DMS153 (cell line): ENCODE measurements at places on chromosomes 3 and 15.

DNA sequence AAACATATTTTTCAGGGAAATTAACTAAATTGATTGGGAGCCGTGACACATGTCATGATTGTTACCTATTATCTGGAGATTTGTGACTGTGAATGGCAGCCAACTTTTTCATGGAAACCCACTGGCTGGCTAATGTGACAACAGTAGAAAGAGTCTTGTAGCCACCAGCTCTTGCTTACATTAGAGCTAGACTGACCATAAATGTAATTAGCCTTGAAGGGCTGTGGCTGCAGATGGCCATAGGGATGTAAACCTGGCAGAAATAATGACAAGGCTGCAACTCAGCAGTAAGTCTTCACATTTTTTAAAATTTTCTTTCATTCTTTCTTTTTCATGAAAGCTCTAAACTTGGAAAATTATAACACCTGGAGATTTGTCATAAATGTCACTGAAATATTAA lies 168.2 kb upstream of the ROBO2 start:
- no peak for DNase-seq

- peak; percentile 87 for DNase-seq
Measured at GRCh38 chr3:190384309-190384756, 3.6 kb upstream of the CLDN16 start.

- no peak for DNase-seq
Measured at GRCh38 chr3:84825817-84826216, 133.0 kb upstream of the CADM2 start.

DNA sequence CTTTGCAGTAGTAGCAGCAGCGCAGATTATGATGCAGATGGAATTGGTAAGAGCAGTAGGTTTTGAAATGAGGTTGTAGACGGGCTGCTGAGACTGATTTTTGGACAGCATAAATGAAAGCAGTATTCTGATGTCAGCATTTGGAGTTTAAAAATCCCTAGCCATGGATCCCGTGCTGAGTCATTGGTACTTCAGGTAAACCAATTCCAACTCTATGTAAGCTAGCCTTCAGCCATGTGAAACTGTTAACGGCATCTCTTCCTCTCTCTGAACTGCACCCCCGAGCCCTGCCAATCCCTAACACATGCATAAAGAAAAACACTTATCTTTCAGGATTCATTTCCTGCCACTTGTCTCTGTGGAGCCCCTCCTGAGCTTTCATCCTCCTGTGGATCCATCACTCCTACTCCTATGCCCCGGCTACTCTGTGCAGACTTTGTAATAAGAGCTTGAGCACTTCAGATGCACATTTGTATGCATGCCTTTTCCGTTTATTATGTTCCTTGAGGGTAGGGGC lies 119.0 kb downstream of the AKAP13 start:
- peak; percentile 24 for DNase-seq
